ENCODE measurements at places on chromosomes 7 and 10.

DNA sequence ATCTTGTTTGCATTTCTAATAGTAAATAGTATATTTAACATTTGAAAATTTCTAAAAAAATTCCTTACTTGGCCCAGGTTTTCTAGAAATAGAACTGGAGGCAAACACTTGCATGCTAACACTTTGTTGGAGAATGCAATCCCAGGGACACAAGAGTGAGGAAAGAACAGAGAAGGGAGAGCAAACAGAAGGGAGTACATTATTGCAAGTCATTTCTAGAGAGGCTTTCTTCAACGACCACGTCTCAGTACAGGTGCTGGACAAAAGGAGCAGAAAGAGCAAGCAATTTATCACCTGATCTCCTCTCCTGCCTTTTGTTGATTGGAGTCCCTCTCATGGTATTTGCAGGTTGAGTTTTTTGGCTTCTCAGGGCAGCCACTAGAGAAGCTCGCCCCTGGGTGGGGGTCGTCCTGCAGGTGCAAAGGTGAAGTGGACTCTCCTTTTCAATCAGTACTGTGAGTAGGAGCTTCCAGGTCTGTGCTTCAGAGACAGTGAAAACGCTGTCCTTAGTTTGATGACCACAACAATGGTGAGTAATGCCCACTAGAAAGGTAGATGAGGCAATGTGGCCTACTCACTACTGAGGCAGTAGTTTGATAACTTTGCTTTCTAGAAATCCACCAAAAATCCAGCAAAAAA is 5.2 kb downstream of the CPED1 start:
- DNase-seq = no peak

- DNase-seq = no peak
These were observed 77.6 kb upstream of the ZMIZ1 start for GRCh38 chr10:78991187-78991586.

GRCh38 chr7:69882269-69882668 is 284.0 kb downstream of the AUTS2 start:
- DNase-seq = no peak

- DNase-seq = peak; percentile 59
These were observed 65.9 kb downstream of the DGKB start for GRCh38 chr7:14836571-14837189.
